ENCODE measurements at places on chromosomes 3 and 15.

- DNase-seq, result no peak
Observed at GRCh38 chr15:47616876-47617275, 100.4 kb upstream of the SEMA6D start.

GRCh38 chr15:24269166-24269571, 406.4 kb upstream of the NPAP1 start:
- no peak for DNase-seq

DNA sequence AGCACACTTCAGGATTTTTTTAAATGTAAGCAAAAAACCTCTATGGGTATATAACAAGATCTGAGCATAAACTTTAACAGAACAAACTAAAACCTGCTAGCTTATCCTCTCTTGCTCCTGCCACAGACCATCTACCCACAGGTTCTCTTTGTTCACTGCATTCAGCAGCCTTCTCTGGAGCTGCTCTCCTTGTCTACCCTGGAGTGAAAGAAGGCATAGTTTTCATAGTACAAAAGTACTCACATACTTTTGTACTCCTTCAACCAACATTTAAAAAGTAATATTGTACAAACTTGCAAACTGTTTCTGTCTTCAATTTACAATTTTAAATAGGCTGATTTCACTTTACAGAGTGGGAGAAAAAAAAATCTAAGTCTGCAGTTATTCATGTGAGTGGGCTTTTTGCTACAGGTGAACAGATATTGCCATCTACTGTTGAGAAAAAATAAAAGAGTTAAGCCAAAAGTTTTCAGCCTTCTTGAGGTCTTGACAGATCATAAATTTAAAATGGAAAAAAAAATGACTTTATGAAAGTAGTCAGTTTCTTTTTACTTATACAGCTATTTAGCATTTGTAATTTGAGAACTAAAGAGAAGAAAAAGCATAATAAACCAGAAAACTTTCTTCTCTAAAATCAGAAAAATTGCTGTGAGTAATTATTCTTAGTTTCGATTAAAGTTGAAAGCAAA, 20.4 kb downstream of the TERC start:
- DNase-seq, result no peak

DNA sequence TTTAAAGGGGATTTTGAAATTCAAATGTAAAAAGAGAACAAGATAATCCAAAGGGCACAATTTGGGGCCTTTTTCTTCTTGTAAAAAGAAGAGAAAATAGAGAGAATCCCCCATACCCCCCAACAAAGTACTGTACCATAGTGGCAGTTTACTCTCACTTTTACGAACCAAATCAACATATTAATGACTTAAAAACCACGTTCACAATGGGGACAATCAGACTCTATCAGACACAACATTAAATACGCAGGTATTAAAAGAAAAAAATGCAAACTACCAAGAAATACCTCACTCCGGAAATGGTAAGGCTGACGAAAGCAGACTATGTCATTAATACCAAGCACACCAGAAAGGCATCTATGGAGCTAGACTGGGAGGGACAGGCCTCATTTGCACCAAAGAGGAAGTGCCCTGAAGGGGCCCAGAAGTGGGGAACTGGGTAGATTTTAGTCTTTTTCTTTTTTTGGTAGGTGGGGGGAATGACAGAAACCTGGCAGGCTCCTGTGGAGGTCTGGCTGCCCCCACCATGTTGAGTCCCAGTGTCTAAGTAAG, 134.3 kb downstream of the TIGIT start:
- peak; percentile 5 for DNase-seq

DNA sequence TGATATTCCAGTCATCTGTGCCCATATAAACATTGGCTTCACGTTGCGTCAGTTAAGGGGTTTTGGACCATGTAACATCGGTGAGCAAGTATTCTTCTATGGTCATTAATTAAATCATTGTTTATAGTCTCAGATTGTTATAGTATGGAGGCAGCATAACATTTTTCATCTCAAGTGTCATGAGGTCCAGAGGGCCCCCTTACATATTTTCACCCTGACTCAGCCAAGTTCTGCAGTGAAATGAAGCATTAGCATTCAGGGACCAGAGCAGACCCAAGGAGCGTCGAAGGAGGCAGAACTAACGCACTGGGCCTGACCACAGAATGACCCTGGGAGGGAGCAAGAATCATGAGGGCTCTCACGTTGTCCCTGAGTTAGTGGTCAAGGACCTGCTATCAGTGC, 171.5 kb downstream of the LRTM1 start:
- no peak for DNase-seq

DNA sequence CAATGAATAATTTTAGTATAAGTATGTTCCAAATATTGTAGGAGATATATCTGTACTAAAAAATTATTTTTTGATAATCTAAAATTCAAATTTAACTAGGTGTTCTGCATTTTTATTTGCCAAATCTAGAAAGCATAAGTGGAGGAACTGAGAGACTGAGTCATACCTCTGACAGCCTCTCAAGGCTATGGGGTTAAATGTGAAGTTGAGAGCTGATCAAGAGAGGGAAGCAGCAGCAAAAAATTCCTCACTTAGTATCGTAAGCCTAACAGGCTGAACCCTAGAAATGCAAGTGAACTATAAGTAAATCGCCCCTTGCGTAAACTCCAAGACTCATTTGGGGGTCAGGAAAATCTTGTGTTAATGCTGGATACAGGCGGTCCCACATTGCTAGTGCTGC, 12.8 kb upstream of the TOPAZ1 start:
- DNase-seq, result no peak

- DNase-seq, result no peak
Observed at GRCh38 chr3:173008978-173009377, 132.1 kb downstream of the SPATA16 start.

- no peak for DNase-seq
Observed at GRCh38 chr15:73081321-73081958, 29.2 kb downstream of the NEO1 start.
